Activated CD4-positive, CD25-positive, alpha-beta regulatory T cell treated with anti-CD3 and anti-CD28 coated beads, Interleukin-2, amount 50 U/mL, for 16 hours (primary cell): ENCODE measurements at places on chromosomes 7 and 10.

- DNase-seq, result no peak
Measured at GRCh38 chr10:14565199-14565598, 209.5 kb downstream of the FAM107B start.

DNA sequence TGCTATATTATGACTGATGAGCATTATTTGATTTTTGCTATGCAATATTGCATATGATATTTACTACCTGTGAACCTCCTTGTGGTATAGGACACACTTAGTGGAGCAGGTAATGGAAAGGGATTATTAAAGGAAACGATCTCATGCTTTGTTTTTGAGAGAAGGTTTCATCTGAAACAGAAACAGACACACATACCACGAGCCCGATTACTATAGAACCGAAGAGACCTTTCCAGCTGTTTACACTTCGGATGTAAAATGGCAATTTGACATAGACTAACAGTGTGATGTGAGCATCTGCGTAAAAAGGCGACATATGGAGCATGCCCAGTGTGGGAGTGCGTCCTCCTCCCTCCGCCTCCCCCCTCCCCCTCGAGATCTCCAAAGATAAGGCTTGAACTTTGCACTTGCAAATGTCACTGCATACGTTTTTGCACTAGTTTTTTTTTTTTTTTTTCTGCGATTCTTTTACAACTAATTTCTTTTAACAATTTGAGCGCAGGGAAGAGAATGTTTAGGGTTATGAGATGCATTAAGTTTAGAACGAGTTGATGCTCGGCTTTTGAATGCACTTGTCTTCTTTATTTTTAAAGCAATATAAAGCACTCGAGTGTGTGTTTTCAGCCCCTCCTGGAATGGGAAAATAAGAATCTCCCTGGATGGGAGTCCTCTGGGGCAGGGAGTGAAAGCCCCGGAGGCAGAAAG is 251.0 kb downstream of the NSUN6 start:
- no peak for DNase-seq

- no peak for DNase-seq
Measured at GRCh38 chr7:50217821-50218281, 86.7 kb upstream of the IKZF1 start.

DNA sequence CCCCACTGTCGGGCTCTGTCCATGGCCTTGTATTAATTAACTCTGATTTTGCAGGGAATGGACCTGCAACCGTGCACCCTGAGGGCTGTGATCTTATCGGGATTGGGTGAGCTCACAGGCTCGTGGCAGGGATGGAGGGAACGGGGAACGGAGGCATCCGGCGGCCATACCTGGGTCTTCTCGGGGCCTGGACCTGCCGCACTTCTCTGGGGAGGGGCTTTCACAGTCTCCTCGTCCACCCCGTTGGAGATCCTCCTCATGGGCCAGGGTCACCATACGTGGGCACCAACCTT is 57.5 kb upstream of the SHH start:
- no peak for DNase-seq

- DNase-seq, result no peak
Measured at GRCh38 chr10:52474265-52474664, 160.2 kb downstream of the DKK1 start.

- DNase-seq, result no peak
Measured at GRCh38 chr7:12712236-12712635, 24.8 kb downstream of the ARL4A start.

DNA sequence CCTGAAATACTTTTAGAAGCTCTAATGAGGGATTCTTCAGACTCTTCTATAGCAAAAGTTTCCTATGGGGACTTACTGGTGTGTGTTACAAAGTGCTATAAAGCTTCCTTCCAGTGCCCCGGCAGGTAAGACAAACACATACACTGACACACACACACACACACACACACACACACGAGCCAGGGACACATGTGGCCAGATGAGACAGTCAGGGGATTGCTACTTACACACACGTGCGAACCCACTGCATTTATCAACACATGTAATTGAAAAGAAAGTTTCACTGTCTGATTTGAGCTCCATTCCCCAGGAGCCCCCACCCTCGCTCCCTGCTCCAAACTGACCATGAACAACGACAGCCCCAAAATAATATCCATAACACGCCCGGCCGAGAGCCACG is 119.8 kb downstream of the PRPF18 start:
- no peak for DNase-seq

DNA sequence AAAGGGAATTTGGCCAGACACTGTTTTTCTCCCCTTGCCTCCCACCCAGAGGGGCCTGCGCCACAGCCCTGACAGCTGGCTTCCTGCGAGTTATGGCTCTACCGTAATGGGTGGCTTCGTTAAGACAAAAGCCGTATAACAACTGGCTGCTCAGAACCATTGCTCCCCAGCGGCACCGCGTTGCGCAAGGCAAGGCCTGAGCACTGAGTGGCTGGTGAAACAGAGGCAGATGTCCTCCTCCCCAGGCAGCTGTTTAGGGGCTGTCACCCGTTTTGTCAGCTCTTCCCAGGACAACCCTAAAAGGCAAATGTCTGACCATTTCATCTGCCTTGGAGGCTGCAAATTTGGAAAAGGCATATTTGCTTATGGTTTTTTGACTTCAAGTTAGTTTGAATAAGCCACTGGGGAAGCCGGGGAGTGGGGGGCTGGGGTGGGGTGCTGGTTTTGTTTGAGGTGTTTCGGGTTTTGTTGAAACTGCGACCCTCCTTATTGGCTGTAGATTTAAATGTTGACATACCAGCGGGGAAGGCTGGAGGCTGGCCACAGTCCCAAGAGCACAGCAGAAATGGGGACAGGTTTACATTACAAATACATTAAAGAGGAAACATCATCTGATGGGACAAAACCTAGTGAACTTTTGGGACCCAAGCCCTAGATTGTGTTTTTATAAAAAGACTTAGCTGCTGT is 681 bp upstream of the SPOCK2 start:
- no peak for DNase-seq

- no peak for DNase-seq
Measured at GRCh38 chr7:34838329-34838728, 180.3 kb downstream of the NPSR1 start.

- no peak for DNase-seq
Measured at GRCh38 chr7:147525325-147525724, 1065.2 kb upstream of the C7orf33 start.

DNA sequence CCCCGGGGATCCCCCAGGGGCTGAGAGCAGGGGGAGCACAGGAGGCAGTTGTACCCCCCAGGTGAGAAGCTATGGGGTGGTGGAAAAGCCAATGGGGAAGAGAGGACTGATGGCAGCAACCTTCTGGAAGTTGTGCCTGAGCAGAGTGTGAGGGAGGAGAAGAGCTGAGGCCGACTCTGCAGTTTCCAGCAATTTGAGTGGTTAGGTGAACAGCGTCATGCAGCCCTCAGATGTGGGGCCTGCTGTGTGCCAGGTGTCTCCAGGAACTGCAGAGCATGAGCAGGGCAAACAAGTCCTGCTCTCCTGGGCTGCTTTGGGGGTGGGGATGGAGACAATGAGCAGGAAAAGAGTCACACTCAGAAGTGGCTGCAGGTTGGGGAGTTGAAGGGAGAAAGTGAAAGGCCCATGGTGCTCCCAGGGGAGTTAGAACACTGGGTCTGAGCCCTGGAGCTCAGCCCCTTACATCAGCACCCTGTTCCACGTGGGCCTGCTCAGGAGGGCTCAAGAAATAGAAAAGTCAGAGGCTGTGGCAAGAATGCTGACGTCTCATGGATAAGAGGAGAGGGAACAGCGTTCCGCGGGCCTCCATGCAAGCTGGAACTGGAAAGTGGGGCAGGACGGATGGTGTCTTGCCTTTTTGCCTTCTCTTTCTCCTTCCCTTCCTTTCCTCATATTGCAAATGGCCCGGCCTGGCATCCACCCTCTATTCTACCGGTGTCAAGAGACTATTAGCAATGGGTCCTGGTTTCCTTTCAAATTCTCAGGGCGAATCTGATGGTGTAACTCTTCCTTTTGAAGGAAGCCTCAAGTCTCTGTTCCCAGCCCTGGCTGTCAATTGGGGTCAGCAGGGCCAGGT is 4.0 kb upstream of the AFAP1L2 start:
- no peak for DNase-seq

DNA sequence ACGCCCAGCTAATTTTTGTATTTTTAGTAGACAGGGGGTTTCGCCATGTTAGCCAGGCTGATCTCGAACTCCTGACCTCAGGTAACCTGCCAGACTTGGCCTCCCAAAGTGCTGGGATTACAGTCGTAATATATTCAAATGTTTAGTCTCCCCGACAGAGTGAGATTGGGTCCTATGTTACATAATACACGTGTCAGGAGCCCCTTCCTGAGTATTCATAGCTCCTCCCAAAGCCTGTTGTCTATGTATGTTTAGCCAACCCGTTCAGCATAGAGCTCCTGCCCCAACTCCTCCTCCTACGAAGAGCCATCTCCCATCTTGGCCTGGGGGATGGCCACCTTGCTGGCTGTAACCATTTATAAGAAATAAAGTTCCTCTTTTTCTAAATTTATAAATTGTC is 2.7 kb upstream of the PPP2R2D start:
- DNase-seq, result no peak

DNA sequence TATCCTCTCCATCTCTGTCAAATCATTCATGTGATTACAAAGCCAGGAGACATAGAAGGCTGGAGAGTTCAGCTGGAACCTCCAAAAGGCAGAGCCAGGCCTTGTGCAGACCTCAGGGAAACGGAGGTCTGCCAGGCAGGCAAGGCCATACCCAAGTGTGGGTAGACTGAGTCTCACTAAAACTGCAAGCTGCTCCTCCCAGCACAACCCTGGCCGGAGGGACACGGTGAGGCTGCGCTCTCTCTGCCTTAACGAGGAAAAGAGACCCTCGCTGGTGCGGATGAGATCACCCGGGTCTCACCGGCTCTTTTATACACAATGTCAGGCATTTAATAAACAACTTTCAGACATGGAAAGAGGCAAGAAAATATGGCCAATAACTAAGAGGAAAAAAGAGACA is 66.1 kb upstream of the INPP5A start:
- no peak for DNase-seq

- no peak for DNase-seq
Measured at GRCh38 chr7:147452816-147453215, 1137.8 kb upstream of the C7orf33 start.

DNA sequence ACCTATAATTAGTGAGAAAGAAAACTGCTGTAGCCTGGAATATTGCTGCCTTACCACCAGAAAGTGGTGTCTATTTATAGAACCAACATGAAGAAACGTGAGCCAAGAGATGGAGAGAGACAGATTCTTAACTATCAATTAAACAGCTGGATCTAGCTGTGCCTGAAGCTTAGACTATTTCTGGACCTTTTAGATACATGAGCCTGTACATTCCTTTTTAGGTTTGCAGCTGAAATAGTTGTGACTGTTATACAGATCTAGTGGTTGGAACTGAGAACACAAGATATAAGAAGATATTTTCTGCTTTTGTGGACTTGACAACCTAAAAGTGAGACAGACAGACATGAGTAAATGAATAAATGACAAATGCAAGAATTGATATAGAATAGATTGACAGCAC is 73.4 kb downstream of the CDK14 start:
- DNase-seq, result no peak

- no peak for DNase-seq
Measured at GRCh38 chr10:3036155-3037021, 31.0 kb upstream of the PFKP start.

- no peak for DNase-seq
Measured at GRCh38 chr7:106101726-106102125, 10.4 kb downstream of the SYPL1 start.

DNA sequence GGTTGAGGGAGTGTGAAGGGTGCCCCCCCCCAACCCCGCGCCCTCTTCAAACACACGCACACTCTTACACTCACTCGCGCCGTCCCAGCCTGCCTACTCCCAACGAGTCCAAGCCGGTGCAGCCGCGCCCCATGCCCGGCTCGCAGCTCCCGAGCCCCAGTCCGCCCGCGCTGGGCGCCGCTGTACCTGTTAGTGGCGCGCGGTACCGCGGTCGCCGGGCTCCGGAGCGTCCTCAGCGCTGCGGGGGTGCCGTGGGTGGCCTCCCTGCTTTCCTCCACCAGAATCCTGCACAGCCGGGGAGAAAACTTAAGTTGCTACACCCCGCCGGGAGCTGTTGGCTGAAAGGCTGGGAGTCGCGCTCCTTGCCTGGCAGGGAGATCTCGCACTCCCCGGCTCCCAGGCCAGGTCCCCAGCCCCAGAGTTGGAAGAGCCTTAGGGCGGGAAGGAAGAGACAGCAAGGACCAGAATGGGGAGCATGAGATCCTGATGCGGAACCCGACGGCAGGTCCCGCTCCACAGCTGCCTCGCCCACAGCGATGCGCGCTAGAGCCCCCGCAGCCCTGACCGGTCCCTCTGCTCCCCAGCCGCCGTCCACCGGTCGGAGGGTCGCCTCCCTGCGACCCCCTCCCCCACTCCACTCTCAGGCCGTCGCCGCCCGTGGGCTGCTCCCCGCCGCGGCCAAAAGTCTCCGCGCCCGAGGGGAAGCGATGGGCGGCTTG is 863 bp downstream of the ST8SIA6 start:
- no peak for DNase-seq

GRCh38 chr7:131932271-131932670 is 375.8 kb upstream of the PODXL start:
- no peak for DNase-seq

DNA sequence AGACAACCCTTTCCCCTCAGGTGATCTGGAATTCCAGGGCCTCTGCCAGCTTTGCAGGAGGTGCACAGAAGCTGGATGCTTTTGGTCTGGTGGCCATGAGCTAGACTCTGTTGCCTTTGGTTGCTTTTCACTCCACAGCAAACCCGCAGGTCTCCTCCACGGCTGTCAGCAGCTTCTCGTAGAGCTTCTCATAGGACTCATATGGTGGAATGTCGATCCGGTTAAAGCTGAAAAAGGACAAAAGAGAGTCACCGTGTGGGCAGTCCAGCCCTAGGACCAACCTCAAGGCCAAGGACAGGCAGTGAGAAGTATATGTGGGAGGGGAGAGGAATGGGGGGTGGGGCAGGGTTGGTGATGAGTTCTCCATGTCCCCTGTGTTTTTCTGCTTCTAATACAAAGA is 113.5 kb downstream of the SMURF1 start:
- no peak for DNase-seq

DNA sequence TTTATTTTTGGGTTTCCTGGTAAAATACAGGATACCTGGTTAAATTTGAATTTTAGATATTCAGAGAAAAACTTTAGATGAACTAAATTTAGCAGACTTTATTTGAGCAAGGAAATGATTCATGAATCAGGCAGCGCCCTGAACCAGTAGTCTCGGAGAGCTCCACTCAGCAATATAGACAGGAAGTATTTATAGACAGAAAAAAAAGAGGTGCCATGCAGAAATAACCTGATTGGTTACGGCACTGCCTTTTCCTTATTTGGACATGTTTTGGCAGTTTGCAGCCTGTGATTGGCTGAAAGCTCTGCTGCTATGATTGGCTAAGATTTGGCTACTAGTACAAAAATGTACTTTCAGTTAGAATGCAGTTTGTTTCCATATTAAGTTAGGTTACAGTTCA is 198.3 kb upstream of the DKK1 start:
- DNase-seq, result no peak

GRCh38 chr7:69412331-69413146 is 185.7 kb upstream of the AUTS2 start:
- DNase-seq, result no peak

- no peak for DNase-seq
Measured at GRCh38 chr7:100759357-100760171, 26.2 kb downstream of the ZAN start.
